ENCODE measurements at places on chromosomes 12 and 14. TPM values are rescaled to one million over a fixed set of nuclear protein-coding genes. Genes with fewer than 3 reads are reported as not detected.

LRRC10 gene
- total RNA-seq = not detected

DNA sequence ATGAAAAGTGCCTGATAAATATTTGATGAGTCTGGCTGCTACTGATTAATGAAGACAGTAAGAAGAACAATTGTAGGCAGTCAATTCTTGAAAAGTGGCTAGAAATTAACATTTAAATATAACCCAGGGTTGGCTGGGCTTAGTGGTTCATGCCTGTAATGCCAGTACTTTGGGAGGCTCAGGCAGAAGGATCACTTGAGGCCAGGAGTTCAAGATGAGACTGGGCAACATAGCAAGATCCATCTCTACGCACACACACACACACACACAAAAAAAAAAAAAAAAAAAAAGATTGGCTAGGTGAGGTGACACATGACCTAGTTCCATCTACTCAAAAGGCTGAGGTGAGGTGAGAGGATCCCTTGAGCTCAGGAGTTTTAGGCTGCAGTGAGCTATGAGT, 7.9 kb upstream of the PLBD1 start:
- H3K27me3 ChIP-seq = peaks cover 3% of the 10 kb centered on the region
- no peak for DNase-seq
- H3K4me1 ChIP-seq = peaks cover 13% of the 10 kb centered on the region
- H3K36me3 ChIP-seq = no peaks in the 10 kb centered on the region
- no peak overlapping the region for H3K27ac ChIP-seq
- no peak overlapping the region for H3K4me3 ChIP-seq

GRCh38 chr12:62976110-62976662, 41.2 kb upstream of the PPM1H start:
- no peak for DNase-seq
- H3K27me3 ChIP-seq = no peaks in the 10 kb centered on the region
- H3K4me3 ChIP-seq = no peak overlapping the region
- H3K27ac ChIP-seq = no peak overlapping the region
- H3K36me3 ChIP-seq = no peaks in the 10 kb centered on the region
- no peaks in the 10 kb centered on the region for H3K4me1 ChIP-seq

KRT6A gene
- not detected for total RNA-seq

DNA sequence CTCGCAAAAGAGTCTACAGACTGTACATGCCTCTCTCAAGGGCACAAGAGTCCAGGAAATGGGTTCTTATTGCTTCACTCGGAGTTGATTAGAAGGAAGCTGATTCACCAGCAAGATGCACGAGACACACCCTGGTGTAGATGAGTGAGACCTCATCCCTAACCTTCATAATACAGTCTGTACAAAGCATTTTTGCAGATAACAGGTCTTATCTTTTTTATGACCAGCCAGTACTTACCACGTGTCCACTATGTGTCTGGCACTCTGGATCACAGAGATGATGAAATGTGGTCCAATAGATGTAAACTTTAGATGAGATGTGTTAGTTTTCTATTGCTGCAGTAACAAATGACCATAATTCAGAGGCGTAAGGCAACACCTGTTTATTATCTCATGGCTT, 53.4 kb upstream of the PWP1 start:
- H3K27me3 ChIP-seq = no peaks in the 10 kb centered on the region
- H3K27ac ChIP-seq = no peak overlapping the region
- H3K4me1 ChIP-seq = no peaks in the 10 kb centered on the region
- peaks cover 6% of the 10 kb centered on the region for H3K36me3 ChIP-seq

DNA sequence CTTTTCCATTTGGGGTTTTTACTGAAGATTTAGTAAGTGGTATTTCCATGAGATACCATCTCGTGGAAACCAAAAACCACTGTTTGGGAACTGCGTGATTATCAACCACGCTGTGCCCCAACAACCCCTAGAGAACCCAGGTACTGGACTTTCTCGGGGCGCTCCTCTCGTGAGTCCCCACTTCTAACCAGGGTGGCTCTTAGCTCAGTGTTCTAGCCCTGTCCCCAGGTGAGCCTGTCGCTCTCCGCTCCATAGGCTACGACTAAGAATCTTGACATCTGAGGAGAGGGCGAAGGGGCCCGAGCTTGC, 686 bp downstream of the MCRS1 start:
- H3K4me1 ChIP-seq = peaks cover 49% of the 10 kb centered on the region
- peak overlapping the region; percentile 94 for H3K27ac ChIP-seq
- peaks cover 37% of the 10 kb centered on the region for H3K36me3 ChIP-seq
- H3K27me3 ChIP-seq = no peaks in the 10 kb centered on the region
- no peak for DNase-seq

SLC38A2 gene
- total RNA-seq = 213 TPM

PROX2 gene
- total RNA-seq = not detected

GRCh38 chr14:94011795-94012194, 14.3 kb upstream of the OTUB2 start:
- no peak for DNase-seq
- no peaks in the 10 kb centered on the region for H3K36me3 ChIP-seq
- no peak overlapping the region for H3K4me3 ChIP-seq
- no peaks in the 10 kb centered on the region for H3K27me3 ChIP-seq

DNA sequence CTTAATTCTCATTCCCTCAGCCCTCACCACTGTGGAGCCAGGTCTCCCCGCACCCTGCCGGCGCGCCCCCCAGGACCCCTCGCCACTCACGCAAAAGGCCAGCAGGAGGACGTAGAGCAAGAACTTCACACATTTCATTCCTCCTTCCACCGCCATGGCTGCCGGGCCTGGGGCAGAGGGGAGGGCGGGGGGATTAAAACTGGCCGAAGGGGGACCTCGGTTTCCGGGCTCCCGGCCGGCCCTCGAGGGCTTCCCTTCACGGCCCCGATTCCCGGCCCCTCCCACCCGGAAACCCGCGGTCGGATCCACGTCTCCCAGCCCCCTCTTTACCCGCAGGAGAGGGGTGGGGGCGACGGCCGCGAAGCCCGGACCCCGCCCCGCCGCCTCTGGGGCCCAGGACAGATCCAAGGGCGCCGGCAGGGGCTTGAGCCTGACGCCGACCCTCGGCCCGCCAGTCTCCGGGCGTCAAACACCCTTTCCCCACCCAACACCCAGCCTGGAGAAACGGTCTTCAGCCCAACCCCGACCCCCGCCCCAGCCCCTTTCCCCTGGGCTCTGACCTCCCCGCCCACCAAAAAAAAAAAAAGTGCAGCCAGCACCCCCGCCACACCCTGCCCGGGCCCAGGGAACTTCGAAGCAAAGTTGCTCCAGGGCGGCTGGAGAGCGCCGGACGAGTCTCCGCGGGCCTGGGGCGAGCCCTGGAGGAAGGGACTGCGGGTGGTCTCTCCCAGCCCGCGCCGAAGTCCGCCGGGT, 447 bp downstream of the CD63 start:
- H3K27me3 ChIP-seq = no peaks in the 10 kb centered on the region
- DNase-seq = no peak
- H3K27ac ChIP-seq = peak overlapping the region; percentile 57

GRCh38 chr12:38053655-38054464, 262.7 kb upstream of the ALG10B start:
- no peak for DNase-seq
- no peaks in the 10 kb centered on the region for H3K4me1 ChIP-seq
- no peaks in the 10 kb centered on the region for H3K27me3 ChIP-seq
- H3K4me3 ChIP-seq = no peak overlapping the region
- H3K27ac ChIP-seq = no peak overlapping the region

GRCh38 chr12:22410486-22410885, 76.0 kb upstream of the ST8SIA1 start:
- DNase-seq = no peak
- H3K27ac ChIP-seq = no peak overlapping the region
- H3K4me3 ChIP-seq = peak overlapping the region; percentile 38
- peaks cover 19% of the 10 kb centered on the region for H3K4me1 ChIP-seq
- no peaks in the 10 kb centered on the region for H3K27me3 ChIP-seq

DNA sequence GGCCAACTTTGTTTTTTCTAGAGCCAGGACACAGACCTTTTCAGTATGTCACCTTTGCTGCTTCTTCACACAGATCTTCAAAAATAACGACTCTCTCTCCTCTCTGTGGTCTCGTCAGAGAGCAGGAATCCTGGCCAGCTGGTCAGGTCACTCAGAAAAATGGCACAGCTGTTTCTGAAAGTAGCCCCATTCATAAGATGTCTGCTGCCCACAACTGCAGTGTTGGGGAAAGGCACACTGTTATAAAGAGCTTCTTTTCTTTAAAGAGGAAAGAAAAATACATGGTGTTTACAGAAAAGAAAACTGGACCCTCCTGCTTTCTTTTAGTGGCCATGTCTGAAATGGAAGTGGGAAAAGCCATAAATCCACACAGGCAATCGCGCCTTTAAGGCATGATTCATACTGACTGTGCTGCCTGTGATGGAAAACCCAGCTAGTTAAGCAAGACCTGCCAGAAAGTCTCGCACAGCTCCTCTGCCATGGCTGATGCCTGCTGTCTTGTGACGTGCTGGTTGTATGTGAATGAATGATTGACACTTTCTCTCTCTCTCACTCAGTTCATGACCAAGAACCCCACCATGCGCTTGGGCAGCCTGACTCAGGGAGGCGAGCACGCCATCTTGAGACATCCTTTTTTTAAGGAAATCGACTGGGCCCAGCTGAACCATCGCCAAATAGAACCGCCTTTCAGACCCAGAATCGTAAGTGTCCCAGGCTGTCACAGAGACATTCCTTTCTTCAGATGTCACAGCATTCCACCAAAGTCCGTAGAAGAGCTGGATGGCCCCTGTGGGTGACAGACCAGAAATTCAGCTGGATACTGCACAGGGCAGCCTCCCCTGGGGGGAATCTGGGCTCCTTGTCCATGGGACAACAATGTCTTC, 147.9 kb upstream of the HIF1A start:
- H3K36me3 ChIP-seq = peaks cover 97% of the 10 kb centered on the region
- no peak for DNase-seq
- no peak overlapping the region for H3K4me3 ChIP-seq
- H3K4me1 ChIP-seq = peaks cover 4% of the 10 kb centered on the region
- no peaks in the 10 kb centered on the region for H3K27me3 ChIP-seq

NEUROD4 gene
- total RNA-seq = not detected

DNA sequence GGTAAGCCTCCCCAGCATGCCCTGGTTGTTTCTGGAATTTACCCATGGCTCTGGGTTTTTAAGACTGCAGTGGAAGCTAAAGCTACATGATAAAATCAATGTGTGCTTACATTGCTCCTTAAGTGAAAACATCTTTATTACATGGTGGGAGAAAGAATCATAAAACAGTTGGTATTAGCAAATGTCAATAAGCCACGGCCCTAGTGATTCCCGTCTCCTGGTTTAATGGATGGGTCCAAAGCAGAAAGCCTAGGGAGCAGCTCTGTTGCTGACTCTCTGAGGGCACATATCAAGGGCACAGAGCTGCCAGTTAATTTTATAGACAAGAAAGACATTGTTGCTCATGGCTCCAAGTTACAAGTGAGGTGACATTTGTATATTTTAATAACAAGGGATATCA, 127.9 kb downstream of the MYRFL start:
- H3K4me1 ChIP-seq = no peaks in the 10 kb centered on the region
- H3K27me3 ChIP-seq = no peaks in the 10 kb centered on the region
- no peaks in the 10 kb centered on the region for H3K36me3 ChIP-seq
- no peak overlapping the region for H3K27ac ChIP-seq
- no peak for DNase-seq

DNA sequence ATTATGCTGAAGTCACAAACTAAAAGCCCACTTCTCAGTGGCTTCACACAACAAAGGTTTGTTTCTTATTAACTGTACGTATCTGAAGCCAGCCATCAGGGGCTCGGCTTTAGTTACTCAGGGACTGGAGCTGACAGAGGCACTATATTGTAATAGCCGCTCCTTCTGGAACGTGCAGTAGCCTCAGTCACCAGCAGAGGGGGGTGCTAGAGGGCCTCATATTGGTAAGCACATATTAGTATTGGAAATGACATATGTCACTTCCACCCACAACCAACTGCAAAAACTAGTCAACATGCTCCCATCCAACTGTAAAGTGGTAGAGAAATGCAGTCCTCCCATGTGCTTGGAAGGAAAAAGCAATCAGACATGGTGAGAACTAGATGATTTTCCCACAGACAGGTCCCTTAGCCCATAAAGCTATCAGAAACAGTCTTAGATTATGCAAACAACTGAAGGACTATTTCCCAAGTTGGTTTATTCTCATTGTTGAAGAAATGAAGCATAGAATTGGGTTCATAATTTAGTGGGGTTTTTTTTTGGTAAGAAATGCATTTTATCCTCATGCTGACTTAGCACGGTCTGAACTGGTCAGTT, 183.6 kb upstream of the G2E3 start:
- H3K4me3 ChIP-seq = no peak overlapping the region
- H3K27me3 ChIP-seq = peaks cover 7% of the 10 kb centered on the region
- no peaks in the 10 kb centered on the region for H3K36me3 ChIP-seq
- H3K4me1 ChIP-seq = no peaks in the 10 kb centered on the region

FAM222A gene
- 1.7 TPM for total RNA-seq

- H3K27me3 ChIP-seq = no peaks in the 10 kb centered on the region
- no peak overlapping the region for H3K4me3 ChIP-seq
- H3K27ac ChIP-seq = no peak overlapping the region
- DNase-seq = no peak
Measured at GRCh38 chr14:96359959-96360358, 3.2 kb downstream of the ATG2B start.

FMNL3 gene
- total RNA-seq = 34.8 TPM

RILPL1 gene
- 3.3 TPM for total RNA-seq

DNA sequence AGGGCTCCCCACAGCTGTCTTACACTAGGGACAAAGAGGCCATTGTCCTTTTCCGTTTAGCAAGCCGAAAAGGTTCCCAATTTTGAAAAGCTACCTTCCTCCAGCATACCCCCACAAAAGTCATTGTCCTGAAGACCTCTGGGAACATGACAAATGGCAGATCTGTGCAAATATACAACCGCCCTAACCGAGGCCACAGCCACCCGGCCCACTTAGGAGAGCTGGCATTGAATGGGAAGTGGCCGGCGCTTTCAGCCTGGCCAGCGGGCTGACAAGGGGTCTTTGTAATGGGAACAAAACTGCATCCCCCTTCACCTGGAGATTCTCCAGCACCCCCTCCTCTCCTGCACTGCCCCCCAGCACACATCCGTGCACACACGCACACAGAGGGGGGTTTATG, 48.1 kb upstream of the VASH1 start:
- H3K4me3 ChIP-seq = no peak overlapping the region
- H3K4me1 ChIP-seq = no peaks in the 10 kb centered on the region
- peaks cover 3% of the 10 kb centered on the region for H3K27me3 ChIP-seq

GRCh38 chr12:84862186-84862585, 50.4 kb downstream of the SLC6A15 start:
- DNase-seq = no peak
- H3K36me3 ChIP-seq = no peaks in the 10 kb centered on the region
- H3K27me3 ChIP-seq = peaks cover 4% of the 10 kb centered on the region

- H3K27me3 ChIP-seq = no peaks in the 10 kb centered on the region
- no peak overlapping the region for H3K27ac ChIP-seq
- no peaks in the 10 kb centered on the region for H3K36me3 ChIP-seq
- no peak overlapping the region for H3K4me3 ChIP-seq
- H3K4me1 ChIP-seq = no peaks in the 10 kb centered on the region
Measured at GRCh38 chr12:31518680-31519227, 72.2 kb downstream of the DENND5B start.

GRCh38 chr12:46154221-46154985, 114.4 kb downstream of the SLC38A1 start:
- no peak overlapping the region for H3K4me3 ChIP-seq
- DNase-seq = no peak
- H3K4me1 ChIP-seq = no peaks in the 10 kb centered on the region
- H3K36me3 ChIP-seq = no peaks in the 10 kb centered on the region
- no peaks in the 10 kb centered on the region for H3K27me3 ChIP-seq

Data from CD4-positive, alpha-beta T cell (primary cell).